ENCODE measurements at places on chromosomes 3 and 15.

- no peak for DNase-seq
Measured at GRCh38 chr3:195752546-195753331, 32.0 kb downstream of the MUC20 start.

- no peak for DNase-seq
Measured at GRCh38 chr15:36737430-36737891, 158.0 kb downstream of the CDIN1 start.

DNA sequence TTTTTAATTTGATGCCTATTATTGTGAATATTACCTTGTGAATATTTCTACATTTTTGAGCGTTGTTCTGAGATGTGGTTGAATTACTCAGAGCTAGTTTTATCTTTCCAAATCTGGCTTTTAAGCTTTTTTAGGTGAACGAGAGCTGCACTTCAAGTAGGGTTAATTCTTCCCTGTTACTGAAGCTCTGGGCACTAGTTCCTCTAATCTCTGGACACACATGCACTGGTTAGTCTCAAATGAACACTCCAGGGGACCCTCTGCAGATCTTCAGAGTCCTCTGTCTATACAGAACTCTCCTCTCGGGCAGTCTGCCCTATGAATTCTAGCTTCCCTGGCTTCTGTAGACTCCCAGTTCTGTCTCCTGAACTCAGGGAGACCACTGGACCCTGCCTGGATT, 237.5 kb upstream of the TBC1D5 start:
- DNase-seq: no peak

- DNase-seq: no peak
Measured at GRCh38 chr3:107633327-107634098, 110.8 kb downstream of the BBX start.

GRCh38 chr15:65246026-65246714, 34.9 kb upstream of the CILP start:
- no peak for DNase-seq

GRCh38 chr3:13479332-13479581, 849 bp upstream of the HDAC11 start:
- DNase-seq: peak; percentile 53

Measured in thyroid gland (tissue), 4 donors.